NT2/D1 (cell line): ENCODE measurements at places on chromosomes 1 and 21.

DNA sequence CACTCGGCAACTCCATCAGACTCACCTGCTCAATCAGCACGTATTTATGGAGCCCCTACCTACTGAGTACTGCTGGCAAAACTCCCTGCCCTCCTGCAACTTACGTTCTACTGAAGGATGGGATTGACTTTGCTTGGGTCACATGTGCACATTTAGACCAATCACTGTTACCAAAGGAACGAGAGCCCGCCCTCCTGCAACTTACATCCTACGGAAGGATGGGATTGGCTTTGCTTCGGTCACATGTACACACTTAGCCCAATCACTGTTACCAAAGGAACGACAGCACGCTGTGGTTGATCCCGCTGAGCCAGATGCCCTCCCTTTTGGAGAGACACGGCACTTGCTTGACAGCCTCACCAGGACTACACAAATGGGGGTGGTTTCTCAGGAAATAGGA lies 46.0 kb downstream of the UBIAD1 start:
- no peak for DNase-seq

GRCh38 chr1:205287767-205288559 lies 33.6 kb downstream of the NUAK2 start:
- DNase-seq, result no peak

GRCh38 chr1:204314171-204314892 lies 45.4 kb downstream of the PLEKHA6 start:
- no peak for DNase-seq

GRCh38 chr1:168499688-168500049 lies 44.1 kb downstream of the XCL2 start:
- no peak for DNase-seq

- no peak for DNase-seq
Measured at GRCh38 chr21:33490991-33491372, 534 bp downstream of the DNAJC28 start.

DNA sequence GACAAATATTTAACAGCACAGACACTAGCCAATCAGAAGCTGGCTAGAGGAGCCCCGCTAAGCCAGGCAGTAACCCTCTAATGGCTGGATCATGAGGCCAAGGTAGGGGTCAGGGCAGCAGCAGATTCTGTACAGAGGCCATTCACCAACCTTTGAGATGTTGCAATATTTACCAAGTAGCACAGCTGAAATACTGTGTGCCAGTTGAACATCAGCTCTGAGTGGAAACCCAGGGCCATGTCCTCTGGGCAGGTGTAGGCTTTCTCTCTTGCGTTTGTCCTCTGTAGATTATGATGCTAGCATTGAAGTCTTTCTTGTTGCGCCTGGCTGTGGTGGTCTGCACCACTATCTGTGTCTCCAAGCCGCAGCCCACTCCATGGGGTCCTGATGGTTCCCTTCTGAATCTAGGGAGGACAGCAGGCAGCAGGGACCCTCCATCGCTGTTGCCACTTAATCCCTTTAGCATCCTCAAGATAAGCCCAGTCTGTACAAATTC lies 2.5 kb upstream of the COG2 start:
- no peak for DNase-seq

GRCh38 chr1:67738401-67738800 lies 53.4 kb downstream of the GADD45A start:
- DNase-seq, result no peak

GRCh38 chr1:62937634-62938296 lies 153.8 kb downstream of the ATG4C start:
- no peak for DNase-seq

GRCh38 chr21:27582948-27583430 lies 616.1 kb upstream of the ADAMTS5 start:
- no peak for DNase-seq

GRCh38 chr1:116489231-116489697 lies 81.6 kb downstream of the CD58 start:
- no peak for DNase-seq

GRCh38 chr1:220572416-220572815 lies 44.5 kb downstream of the MARK1 start:
- no peak for DNase-seq

GRCh38 chr1:38727684-38728584 lies 131.6 kb downstream of the RRAGC start:
- DNase-seq, result peak; percentile 87

DNA sequence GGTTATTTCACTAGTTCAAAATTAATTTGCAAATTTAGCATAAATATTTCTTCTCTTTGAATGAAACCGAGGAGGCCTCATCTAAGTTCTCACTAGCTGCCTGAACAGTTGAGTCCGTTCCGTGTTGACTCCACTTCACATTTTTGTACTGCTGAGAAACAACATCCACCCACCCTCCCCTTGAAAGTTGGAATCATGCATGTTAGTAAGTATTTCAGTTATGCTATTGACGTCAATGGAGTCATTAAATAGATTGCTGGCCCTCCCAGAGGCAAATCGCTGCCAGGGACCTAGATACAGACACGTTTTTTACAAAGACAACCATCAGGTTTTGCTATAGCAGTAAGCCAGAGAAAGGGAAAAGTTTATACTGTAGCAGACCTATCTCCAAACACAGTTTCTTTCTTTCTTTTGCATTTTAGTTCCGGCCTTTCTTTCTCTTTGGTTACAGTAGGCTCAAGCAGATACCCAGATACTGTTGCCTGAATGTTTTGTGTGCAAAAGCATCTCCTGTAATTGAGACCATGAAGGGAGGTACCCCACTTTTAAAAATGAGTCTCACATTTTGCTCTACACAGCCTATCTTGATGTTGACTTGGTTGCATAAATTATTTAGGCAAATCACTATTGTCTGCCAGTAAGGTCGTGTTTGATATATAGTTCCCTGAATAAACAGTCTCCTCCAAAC lies 262.6 kb upstream of the SGIP1 start:
- peak; percentile 43 for DNase-seq

- no peak for DNase-seq
Measured at GRCh38 chr1:31862071-31862470, 46.2 kb upstream of the SPOCD1 start.

DNA sequence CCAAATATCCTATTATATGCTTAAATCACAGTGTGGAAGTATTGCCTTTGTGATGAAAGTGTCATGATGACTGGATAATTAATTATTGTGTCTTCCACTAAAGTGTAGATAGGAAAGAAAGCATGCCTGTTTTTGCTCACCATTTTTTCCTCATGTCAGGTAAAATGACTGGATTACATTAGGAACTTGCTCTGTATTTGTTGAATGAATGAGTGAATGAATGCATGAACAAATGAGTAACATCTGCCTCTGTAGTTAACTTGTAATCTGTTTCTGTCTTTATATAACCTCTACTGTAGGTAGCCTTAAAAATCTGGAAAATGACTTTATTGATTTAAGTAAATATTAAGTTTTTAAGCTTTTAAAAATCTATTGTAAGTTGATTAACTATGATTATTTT lies 2.9 kb upstream of the PTPRC start:
- no peak for DNase-seq

GRCh38 chr1:23664837-23665795 lies 26.5 kb upstream of the RPL11 start:
- peak; percentile 13 for DNase-seq

DNA sequence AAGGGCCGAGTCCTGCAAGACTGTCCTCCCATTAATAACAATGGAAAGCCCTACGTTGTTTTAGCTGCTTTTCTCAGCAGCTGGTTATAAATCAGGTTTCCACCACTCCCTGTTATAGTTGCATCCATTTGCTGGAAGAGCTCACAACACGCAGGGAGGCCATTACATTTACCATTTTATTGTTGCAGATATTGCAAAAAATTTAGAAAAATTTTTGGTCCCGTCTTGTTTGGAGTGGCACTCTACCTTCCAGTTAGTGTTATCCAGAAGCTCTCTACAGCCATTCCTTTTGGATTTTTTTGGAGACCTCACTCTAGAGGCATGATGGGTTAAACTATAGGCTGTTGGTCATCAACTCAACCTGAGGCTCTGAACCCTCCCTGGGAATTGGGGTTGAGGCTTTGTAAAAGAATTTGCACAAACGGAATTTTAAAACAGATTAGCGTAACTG lies 1532.1 kb upstream of the TPTE start:
- DNase-seq, result no peak

DNA sequence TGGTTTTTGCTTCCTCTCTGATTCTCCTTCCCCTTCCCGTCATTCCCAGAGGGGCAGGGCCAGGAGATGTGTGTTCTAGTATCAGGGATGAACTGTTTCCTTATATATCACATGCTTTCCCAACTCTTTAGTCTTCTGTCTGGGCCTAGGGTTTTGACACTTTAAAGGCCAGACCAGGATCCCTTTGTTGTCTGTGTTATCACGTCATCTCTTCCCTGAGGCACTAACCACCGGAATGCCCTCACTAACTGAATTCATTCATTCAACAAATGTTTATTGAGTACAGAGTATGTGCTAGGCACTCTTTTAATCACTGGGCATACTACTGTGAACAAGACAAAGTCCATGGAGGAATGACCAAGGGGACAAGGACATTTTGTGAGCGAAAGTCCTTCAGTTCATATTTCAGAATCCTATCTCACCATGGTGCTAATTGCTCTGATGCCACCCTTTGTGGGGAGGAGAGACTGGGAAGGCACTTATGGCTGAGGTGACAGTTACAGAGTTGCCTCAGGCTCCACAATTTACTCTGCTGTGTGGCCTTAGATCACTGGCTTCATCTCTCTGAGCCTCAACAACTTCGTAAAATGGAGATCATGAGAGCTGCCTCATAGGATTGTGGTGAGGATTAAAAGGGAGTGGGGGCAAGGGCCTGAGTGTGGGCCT lies 12.0 kb upstream of the ZNF362 start:
- no peak for DNase-seq

DNA sequence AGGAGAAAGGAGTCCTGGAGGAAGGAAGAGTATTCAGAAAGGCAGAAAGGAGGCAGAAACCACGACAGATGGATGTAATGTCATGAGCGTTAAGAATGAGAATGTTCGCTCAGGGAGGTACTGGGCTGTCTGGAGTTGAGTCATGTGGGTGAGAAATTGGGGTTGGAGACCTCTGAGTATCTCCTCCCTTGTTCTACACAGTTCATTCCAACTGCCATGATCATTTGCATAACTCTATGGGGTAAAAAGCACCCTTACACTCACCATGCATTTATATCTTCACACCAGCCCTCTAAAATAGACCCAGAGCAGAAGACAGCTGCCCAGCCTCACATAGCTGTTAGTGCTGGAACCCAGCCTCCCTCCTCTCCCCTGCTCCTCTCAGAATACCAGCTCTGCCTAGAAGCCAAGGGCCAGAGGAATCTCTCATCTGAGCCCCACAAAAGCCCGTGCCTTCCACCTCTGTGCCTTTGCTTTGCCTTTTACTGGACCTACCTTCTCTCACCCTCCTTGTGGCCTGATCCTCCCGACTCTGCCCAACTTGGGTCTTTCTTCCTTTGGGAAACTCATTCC lies 85.2 kb downstream of the BEND5 start:
- DNase-seq, result no peak
